Stimulated activated CD8-positive, alpha-beta memory T cell treated with anti-CD3 and anti-CD28 coated beads, Interleukin-4, amount 100 ng/mL, for 4 hours (primary cell): ENCODE measurements at places on chromosomes 7 and 10.

- no peak for DNase-seq
These were observed 58.8 kb upstream of the LANCL2 start for GRCh38 chr7:55306331-55306730.

- no peak for DNase-seq
These were observed 141.7 kb upstream of the PFKP start for GRCh38 chr10:2925631-2926030.

GRCh38 chr10:1608851-1609647 is 128.3 kb downstream of the ADARB2 start:
- no peak for DNase-seq

DNA sequence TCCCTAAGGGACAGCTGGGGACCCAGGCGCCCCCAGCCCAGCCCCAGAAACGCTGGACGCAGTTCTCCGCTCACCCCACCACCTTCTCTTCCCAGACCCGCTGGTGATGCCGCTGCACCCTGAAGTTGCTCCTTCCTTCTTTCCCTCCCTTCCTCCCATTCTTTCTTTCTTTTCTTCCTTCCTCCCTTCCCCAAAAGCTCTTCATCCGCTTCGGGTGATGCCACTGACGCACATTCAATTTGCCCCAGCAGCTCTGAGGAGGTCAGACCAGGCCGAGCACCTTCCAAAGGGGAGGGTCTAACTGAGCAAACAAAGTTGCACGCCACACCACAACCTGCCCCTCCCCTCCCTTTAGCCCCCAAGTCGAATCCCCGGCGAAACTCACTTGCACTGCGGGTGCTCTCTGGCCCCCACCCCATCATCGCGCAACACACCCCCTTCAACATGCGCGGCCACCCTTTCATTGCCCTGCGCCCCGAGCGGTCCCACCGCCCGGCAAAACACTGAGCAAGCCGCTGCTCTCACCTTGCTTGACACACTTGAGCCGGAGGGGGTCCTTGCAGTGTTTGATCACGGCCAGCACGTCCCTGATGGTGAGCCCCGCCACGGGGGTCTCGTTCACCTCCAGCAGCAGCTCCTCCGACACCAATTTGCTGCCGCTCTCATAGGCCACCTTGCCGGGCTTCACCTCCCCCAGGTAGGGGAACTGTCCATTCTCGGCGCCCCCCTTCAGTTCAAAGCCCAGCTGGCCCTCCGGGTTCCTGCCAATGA is 787 bp downstream of the MAGI2 start:
- no peak for DNase-seq

GRCh38 chr7:114835303-114835702 is 86.6 kb upstream of the MDFIC start:
- DNase-seq: no peak

GRCh38 chr7:28790467-28790866 is 167.7 kb downstream of the TRIL start:
- no peak for DNase-seq

- DNase-seq: no peak
These were observed 11.4 kb upstream of the NACAD start for GRCh38 chr7:45099891-45100760.

DNA sequence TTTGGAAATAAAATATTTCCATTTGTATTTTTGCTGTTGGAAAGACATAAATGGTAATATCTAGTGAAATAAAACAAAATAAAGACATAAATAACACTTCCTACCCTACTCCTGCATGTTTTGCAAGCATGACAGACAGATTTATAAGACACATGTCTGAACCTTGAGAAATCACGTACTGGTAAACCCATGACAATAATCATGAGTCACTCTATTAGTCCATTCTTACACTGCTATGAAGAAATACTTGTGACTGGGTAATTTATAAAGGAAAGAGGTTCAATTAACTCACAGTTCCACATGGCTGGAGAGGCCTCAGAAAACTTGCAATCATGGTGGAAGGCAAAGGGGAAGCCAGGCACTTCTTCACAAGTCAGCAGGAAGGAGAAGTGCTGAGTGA is 942.2 kb downstream of the REEP3 start:
- no peak for DNase-seq

- DNase-seq: no peak
These were observed 11.2 kb upstream of the PRDX3 start for GRCh38 chr10:119189811-119190282.

DNA sequence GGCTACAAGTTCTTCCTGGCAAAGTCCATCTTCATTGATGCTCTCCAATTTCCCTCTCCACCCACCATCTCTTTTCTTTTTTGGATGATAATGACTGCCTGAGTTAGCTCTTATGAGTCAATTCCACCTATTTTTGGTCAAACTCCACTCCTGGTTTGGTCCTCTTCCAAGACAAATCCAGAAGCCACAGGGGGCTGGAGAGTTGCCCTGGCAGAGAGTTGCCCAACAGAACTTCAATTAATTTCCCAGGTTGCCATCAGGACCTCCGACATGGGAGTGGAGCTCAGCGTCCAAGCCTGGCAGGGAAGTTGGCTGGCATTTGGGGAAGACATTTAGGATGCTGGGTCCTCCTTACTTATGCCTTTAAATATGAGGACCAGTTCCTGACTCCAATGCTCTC is 29.2 kb upstream of the KCNMA1 start:
- no peak for DNase-seq

DNA sequence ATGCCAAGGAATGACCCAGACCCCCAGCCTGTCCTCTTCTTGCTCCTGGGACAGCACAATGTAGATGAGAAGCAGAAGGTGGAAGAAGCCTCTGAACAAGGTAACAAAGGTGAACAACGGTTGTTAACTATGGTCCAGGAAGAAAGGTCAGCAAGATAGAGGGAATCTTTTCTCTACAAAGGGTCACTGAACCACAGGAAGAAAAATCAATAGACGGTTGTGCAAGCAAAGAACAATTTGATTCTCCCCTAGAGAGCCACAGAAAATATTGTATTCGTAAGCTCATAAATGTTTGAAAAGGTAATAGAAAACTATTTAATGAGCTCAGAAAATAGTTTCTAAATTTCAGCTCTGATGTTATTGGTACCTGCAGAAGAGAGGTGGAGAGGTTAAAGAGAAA is 111.3 kb downstream of the ST8SIA6 start:
- no peak for DNase-seq

GRCh38 chr7:131961054-131961680 is 404.7 kb upstream of the PODXL start:
- no peak for DNase-seq

DNA sequence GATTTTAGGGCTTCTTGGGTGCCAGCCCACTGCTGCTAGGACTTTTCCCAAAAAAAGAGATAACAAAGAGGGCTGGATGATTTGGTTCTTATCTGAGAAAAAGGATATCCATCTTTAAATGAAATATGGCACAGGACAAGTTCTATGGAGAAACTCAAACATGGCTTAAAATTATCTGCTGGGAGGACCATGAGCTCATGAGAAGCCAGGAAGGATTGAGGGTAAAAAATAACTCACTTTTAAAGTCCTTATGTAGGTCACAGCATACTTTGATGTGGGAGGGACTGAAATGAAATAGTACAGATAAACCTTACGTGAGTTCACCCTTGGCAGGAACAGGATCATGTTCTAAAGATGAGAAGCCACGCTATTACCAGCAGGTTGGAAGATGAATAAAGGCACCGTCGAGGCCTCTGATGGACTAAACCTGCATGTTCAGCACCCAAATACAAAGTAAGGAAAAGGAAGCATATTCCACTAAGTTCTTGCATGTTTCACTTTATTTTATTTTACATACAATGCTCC is 369.2 kb upstream of the KLF6 start:
- DNase-seq: no peak

GRCh38 chr10:21336476-21337170 is 188.9 kb downstream of the SKIDA1 start:
- DNase-seq: no peak

DNA sequence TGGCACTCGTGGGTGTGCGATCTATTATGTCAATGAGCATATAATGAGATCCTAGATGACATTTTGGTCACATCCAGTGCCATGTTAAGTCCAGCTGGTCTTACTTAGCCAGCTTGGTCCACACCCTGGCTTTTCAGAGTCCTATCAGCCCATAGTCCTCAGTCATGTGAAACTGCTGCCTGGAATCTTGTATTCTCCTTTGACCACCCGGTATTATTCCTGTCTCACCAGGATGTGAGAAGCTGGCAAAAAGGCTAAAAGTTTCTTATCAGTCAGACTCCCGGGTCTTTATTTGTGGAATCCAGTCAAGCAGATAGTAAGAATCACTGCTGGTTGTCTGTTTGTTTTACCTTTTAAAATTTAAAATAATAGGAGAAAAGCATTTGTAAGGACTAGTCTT is 705.6 kb upstream of the GHITM start:
- DNase-seq: no peak

DNA sequence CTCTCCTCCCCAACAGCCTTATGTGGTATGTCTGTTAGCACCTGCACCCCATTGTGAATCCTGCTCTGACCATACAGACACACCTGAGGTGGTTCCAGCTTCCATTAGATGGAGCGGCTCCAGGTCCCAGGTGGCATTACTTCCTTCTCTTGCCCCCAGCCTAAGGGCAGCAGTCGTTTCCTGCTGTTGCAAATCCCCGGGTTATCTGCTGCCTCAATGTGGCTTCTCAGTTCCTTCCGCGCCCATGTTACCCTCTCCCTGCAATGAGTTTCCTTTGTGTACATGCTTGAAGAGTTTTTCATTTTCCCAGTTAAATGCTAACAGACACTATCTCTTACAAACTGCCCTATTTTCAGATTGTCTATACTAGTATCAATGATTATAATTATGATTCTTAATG is 62.8 kb upstream of the PRKCQ start:
- DNase-seq: no peak

DNA sequence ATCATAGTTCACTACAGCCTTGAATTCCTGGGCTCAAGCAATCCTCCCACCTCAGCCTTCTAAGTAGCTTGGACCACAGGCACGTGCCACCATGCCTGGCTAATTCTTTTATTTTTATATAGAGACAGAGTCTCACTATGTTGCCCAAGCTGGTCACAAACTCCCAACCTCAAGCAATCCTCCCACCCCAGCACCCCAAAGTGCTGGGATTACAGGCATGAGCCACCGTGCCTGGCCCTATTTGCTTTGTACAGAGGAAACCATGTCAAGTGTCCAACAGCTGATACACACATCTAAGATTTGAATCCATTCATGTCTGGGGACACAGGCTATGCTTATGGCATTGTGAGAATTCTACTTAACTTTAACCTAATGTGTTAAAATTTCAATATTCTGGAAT is 29.9 kb upstream of the MPP7 start:
- no peak for DNase-seq

DNA sequence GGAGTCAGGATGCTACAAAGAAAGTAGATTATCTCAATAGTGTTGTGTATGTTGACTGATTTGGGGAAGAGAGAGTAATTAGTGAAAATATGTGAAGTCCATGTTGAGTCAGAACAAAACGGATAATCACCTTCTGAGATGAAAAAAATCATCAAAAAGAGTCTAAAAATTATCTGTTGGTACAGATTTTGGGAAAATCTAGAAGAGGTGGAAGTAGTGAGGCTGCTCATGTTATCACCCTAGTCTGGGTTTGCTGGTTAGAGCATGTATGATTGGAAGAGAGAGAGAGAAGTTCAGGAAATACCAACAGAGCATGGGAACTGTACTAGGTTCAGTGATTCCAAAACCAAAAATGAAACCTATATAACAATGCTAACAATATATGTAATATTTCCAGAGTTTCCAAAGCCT is 12.3 kb downstream of the RPA3 start:
- DNase-seq: no peak

GRCh38 chr10:85612378-85612775 is 754.2 kb downstream of the GRID1 start:
- no peak for DNase-seq

DNA sequence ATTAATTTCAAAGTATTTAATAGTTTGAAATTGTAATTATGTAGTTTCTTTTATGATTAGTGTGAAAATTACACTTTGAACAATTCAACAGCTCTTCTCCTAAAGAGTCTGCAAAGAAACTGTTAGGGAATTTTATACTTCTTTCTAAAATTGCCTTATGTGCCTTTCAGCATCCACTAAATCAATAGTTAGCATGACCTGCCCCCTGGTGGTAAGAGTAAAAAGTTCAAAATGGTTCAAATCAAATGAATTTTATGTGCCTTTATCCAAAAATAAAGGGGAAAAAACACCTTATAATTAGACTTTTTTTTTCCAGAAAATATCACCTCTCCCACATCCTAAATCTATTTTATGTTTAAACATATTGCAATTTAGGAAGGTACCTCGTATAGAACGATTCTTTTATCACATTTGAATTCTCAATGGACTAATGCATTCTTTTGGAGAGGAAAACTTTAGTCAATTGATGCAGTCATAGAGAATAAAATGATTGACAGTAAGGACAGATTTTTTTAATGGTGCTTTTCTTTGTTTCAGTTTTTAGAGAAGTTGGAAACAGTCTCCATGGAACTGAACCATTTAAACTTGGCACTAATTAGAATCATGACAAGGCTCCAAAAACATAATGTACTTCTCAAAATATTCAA is 163.7 kb downstream of the SEMA3D start:
- no peak for DNase-seq

GRCh38 chr7:11650500-11650899 is 181.5 kb downstream of the THSD7A start:
- no peak for DNase-seq

GRCh38 chr7:30965372-30965771 is 1.6 kb downstream of the GHRHR start:
- no peak for DNase-seq

DNA sequence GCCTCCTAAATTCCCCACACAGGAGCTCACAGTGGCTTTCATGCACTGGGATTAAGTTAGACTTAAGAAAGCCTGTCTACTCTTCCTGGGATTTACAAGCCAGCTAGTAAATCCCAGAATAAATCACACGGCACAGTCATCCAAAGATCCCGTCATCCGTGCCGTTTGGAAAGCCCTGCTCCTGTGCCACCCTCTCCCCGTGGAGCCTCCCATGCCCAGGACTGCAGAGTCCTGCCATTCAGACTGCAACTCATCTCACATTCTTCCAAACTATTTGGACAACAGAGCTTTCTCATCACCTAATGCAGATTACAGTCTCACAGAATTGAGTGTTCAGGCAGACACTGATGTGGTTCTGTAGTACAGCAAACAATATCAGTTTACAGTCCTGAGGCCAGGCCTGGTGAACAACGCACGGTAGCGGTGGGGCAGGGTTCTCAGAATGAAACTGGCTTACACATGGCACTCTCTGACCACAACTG is 166.5 kb downstream of the EGFR start:
- no peak for DNase-seq

- DNase-seq: no peak
These were observed 77.1 kb downstream of the CARD11 start for GRCh38 chr7:2966466-2967078.

DNA sequence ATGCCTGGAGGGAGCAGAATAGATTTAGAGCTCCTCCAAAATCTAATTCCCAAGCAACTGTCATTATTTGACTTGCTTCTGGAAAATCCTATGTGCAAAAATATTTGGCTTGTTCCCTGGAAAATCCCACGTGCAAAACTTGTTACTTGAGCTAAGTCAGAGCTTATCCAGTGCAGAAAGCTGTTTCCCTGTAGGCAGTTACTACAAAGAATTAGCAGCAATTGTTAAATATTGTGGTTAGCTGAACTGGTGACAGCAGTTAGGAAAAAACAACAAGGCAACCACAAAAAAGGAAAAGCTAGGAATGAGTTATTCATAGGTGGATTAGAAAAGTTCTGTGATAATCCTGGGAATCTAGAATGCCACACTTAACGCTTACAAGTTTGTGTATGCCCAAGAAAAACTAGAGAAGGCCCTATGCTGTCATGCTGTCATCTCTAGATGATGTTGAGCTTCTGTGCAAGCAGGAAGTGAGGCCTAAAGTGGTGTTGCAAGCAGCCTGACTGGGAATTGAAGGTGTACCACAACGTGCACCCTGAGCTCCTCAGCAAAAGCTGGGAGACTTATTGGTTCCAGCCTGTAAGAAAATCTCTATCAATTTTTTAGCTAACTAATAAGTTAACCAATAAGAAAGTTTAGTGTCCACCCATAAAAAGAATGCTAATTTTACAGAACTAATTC is 738.6 kb upstream of the LRRTM3 start:
- no peak for DNase-seq
